ENCODE measurements at places on chromosomes 7 and 10. TPM values are rescaled to one million over a fixed set of nuclear protein-coding genes. Genes with fewer than 3 reads are reported as not detected.

The MEIG1 gene
- total RNA-seq: 1.3 TPM

The CFAP70 gene
- total RNA-seq: 0.82 TPM

The PNLIP gene
- not detected for total RNA-seq

The PNLIPRP3 gene
- total RNA-seq: not detected

The PDK4 gene
- total RNA-seq: not detected

The TYSND1 gene
- total RNA-seq: 15.1 TPM

The COL17A1 gene
- not detected for total RNA-seq

The ZNF488 gene
- total RNA-seq: 0.38 TPM

The PKD2L1 gene
- total RNA-seq: not detected

The PIP gene
- not detected for total RNA-seq

The NPS gene
- not detected for total RNA-seq

The ZNF518A gene
- total RNA-seq: 13.1 TPM

The SHH gene
- not detected for total RNA-seq

The DNAJC12 gene
- 36.0 TPM for total RNA-seq

The ALOX5 gene
- 0.52 TPM for total RNA-seq

The SEC23IP gene
- 80.4 TPM for total RNA-seq

The CHAT gene
- not detected for total RNA-seq

The OR6V1 gene
- not detected for total RNA-seq

The FAM241B gene
- 11.2 TPM for total RNA-seq

The SLC13A1 gene
- total RNA-seq: not detected

The SFXN4 gene
- 57.0 TPM for total RNA-seq

The CFTR gene
- not detected for total RNA-seq

The C7orf33 gene
- total RNA-seq: not detected

The NKX1-2 gene
- not detected for total RNA-seq

The ADRA2A gene
- not detected for total RNA-seq

The LIPF gene
- not detected for total RNA-seq

The PDE6C gene
- not detected for total RNA-seq

The PRLHR gene
- not detected for total RNA-seq

The BLNK gene
- not detected for total RNA-seq

The GPRIN2 gene
- total RNA-seq: not detected

The OR6B1 gene
- not detected for total RNA-seq

The HOXA2 gene
- not detected for total RNA-seq

The FAM171A1 gene
- 4.3 TPM for total RNA-seq

The FXYD4 gene
- total RNA-seq: not detected

The CALY gene
- total RNA-seq: not detected

The HTRA1 gene
- total RNA-seq: not detected

The ARHGAP21 gene
- 34.3 TPM for total RNA-seq

The AP5Z1 gene
- total RNA-seq: 37.9 TPM

The IGFBP1 gene
- not detected for total RNA-seq

The PNLIPRP1 gene
- not detected for total RNA-seq

The NIPSNAP2 gene
- total RNA-seq: 46.5 TPM

The MMD2 gene
- total RNA-seq: not detected

The FAM237B gene
- total RNA-seq: not detected

The ANKRD2 gene
- not detected for total RNA-seq

The EN2 gene
- not detected for total RNA-seq

The CLEC2L gene
- total RNA-seq: not detected
